ENCODE measurements at places on chromosomes 11 and 22.

DNA sequence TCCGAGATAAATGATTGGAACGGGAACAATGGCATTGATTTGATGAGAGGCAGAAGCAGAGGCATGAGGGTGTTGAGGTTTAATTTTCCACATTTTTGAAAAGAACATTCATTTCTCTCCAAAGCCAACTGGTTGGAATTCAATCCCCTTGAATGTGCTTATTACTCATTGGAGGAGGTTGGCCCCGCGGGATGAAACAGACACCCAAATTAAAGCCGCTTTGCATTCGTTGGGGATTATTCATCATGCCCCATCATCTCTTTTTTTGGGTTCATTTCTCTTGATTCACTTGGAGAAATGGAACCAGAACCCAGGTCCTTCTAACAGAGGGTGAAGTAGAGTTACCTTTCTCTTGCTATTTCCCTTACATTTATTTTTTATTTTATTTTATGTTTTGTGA lies 47.6 kb upstream of the PARVG start:
- no peak for DNase-seq

- DNase-seq: no peak
Measured at GRCh38 chr22:36244522-36245391, 5.4 kb upstream of the APOL2 start.

- no peak for DNase-seq
Measured at GRCh38 chr11:86482692-86483091, 108.0 kb downstream of the CCDC81 start.

- no peak for DNase-seq
Measured at GRCh38 chr11:5476186-5476819, 12.2 kb upstream of the OR52D1 start.

DNA sequence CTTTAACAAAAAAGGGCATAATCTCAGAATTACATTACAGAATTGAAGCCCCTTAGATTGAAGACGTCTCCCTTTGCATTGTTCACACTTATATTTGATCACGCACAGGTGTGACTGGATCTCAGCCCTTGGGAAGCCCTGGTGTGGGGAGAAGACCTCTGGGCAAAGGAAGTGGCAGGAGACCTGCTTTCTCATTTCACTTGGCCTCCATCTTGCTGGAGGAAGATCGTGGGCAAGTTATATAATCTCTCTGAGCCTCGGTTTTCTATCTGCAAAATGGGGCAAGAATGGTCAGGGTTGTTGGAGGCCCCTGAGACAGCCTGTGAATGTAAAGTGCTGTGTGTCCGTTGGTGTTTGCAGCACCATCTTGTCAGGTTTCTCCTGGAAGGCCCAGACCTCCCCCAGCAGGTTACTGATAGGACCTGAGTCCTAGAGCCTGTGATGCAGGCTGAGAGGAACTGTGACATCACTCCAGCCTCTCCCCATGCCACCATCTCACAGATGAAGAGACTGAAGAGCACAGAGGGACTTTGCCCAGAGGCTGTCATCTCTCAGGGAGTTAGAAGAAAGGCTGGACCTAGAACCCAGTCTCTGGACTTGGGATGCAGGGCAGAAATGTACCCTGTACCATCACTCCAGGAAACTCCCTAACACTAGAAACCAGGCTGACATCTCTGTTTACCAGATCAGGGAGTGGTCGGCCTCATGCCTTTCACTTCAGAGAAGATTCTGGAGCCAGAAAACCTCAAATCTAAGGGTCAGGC lies 1.1 kb upstream of the APOA1 start:
- no peak for DNase-seq

DNA sequence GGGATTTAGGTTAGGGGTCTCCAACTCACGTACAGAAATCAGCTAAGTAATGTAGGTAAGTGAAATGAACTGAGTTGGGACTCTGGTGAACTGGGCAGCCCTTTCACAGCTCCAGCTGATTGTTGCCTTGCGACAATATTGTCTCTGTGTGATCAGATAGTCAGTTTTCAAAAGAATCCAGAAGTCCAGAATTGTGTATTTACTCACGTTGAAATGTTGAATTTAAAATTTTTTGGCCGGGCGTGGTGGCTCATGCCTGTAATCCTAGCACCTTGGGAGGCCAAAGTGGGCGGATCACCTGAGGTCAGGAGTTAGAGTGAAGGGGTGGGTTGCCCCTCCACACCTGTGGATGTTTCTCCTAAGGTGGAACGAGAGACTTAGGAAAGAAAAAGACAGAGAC lies 18.8 kb upstream of the WDR74 start:
- no peak for DNase-seq

DNA sequence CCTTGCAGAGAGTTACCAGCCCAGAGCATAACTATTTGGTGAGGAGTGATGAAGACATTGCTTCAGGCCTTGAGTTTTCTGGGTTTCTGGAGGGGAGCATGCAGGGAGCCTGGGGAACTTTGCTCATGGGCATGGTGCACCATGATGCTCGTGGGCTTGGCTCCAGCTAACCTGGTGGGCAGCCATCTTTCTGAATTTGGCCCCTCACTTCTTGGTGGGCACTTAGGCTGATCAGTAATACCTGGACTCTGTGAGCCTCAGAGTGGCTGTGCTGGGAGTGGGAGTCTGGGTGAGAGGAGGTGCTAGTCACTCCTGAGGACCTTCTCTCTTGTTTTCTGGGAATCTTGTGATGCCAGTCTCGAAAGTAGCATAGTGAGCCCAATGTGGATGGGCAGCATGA lies 30.6 kb downstream of the AMPD3 start:
- no peak for DNase-seq

DNA sequence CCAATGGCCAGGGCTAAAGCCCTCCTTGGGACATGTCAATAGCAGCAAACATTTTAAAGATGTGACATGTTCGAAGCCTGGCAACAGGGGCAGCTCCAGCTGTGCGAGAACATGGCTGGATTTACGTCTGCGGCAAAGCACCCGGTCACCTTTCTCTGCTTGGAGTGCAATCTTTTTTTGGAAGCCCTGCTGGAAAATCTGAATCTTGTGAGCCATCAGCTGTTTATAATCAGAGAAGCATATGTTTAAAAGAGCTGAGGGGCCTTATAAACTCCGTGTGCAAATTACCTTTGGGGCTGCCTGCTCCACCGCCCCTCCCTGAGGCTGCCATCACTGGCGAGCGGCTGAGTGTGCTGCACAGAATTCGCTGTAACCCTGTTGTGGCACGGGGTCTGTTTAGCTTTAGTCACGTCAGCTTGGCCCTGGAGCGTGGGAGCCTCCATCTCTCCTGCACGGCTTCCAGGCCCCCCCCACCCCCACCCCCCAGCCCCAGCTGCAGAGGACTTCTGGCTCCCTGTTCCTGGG lies 9.0 kb upstream of the KCNQ1OT1 start:
- no peak for DNase-seq

All from activated T-cell treated with anti-CD3 and anti-CD28 coated beads, Interleukin-2, amount 50 U/mL, for 1 hour (primary cell).